ENCODE measurements at places on chromosomes 5 and 9. TPM values are rescaled to one million over a fixed set of nuclear protein-coding genes. Genes with fewer than 3 reads are reported as not detected.

DNA sequence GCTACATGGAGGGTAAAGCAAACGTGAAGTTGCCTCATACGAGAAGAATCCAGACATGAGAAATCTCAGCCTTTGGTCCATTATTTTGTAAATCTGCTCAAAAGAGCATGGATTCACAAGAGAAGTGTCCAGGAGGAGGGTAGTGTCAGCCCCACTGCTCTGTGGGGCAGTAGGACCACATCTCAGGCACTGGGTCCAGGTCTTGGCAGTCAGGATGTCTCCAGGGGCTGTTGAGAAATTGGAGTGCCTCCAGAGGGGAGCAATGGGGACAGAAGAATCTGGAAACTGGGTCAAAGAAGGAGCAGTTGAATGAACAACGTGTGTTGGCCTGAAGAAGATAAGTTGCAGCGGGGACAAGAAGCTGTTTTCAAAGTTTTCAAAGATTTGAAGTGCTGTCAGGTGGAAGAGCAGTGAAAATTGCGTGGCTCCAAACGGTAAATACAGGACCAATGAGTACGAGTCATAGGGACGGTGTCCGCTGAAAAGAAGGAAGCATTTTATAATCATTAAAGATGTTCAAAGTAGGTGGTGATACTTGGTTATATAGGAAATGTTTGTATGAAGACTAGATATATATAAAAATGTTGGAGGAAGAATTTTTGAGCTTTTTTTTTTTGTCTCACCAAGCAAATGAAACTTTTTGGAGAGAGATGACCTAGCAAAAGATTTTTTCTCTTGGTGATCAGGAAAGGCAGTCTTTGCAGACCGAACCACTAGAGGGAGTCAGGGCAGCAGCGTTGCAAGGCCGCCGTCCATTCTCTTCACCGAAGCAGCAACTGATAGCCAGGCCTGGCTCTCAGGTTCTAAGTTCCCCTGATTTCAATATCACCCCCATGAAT is 57.1 kb upstream of the ZBED3 start:
- DNase-seq = no peak

DNA sequence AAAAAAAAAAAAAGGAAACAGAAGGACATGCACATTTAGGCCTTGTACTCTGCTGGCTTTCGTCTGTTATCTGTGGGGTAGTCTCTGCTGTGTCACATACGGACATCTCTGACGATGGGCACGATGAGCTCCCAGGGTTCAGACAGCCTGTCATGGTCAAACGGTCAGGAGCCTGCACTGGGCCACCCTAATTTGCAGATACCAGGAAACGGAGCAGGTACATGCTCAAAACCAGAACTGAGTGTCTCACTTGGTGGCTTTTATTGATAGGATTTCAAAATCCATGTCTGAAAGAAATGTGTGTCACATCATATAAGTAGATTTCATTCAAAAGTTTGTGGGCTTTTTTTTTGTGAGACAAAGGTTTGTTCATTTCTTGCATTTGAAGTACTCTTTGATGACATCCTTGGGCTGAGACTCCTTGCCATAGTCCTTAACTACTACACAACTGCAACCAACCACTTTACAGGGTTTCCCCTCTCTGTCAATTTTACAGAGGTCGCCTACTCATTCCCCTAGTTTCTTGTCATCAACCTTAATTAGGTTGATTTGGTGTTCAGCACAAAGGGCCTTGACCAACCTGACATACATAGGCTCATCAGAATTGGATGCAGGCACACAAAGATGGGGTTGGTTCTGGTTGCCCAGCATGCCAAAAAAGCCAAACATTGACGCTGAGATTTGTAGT is 9.0 kb downstream of the CKMT2 start:
- no peak for DNase-seq

GRCh38 chr5:140466981-140467742 is 65.5 kb downstream of the ANKHD1 start:
- DNase-seq = no peak

The SGCD gene
- not detected for total RNA-seq

DNA sequence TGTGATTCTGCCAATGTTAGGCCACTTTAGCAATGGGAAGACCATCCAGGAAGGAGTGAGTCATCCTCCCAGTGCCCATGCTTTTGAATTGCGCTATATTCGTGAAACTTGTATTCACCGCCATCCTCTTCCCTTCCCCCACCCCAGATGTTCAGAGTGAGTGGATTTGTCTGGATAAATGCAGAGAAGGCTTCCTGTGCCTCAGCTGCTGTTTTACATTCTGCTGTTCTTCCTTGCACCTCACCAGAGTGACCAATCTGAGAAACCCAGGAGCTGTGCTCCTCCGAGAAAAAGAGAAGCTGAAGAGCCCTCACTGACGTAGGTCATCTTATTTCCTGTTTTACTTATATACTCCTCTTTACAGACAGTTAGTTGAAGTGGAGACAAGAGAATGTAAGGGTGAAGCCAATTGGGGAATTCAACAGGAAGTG is 24.6 kb upstream of the SVEP1 start:
- no peak for DNase-seq

All from activated B cell treated with CpG ODN at 0.5 μM for 24 hours (primary cell).